ENCODE measurements at places on chromosomes 2 and 18.

- DNase-seq = peak; percentile 18
Observed at GRCh38 chr18:77127769-77128671, 4.6 kb downstream of the MBP start.

GRCh38 chr2:47014564-47015051 lies 99.0 kb upstream of the MCFD2 start:
- no peak for DNase-seq

DNA sequence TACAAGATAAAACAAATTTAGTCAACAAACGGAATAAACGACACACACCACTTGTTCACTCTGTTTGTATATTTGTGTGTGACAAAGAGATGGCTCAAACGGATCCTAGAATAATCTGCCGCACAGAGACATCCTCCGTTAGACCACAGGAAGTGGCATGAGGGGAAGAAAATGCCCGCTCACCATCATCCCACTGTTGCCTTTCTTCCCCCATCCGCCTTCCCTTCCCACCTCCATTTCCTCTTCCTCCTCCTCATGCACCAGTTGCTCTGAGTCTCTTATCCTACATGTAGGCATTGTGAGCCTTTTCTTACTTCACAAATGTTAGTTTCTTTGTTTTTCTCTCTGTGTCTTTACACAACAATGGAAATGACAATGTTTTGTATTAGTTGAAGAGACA lies 228.5 kb upstream of the SMIM21 start:
- no peak for DNase-seq

DNA sequence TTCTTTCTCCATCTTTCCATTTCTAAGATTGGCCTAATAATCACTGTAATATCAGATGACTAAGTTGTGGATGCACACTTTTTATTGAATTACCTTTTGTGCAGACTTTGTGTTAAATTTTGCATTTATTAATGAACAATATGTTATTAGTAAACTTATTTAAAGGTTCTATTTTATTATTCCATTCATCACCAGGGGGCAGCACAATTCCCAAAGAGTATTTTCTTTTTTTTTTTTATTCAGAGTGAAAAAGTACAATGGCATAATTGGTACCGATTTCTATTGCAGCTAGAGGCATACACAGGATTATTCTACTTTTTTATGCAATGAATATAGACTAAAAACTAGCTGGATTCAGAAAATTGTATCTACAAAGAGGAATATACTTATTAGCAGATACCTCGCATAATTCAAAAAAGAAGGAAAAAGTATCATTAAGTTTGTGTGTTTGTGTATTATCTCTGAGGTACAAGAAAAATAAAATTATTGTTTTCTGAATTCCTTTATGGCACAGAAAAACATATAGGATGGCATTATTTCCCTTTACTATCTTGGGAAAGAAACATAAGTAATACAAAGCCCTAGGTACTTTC lies 390.6 kb downstream of the ERBB4 start:
- DNase-seq = no peak

- DNase-seq = no peak
Observed at GRCh38 chr2:110838657-110839384, 106.4 kb downstream of the ACOXL start.

- no peak for DNase-seq
Observed at GRCh38 chr18:49588171-49588570, 26.3 kb downstream of the LIPG start.

GRCh38 chr2:161814008-161814660 lies 189.9 kb downstream of the SLC4A10 start:
- no peak for DNase-seq

DNA sequence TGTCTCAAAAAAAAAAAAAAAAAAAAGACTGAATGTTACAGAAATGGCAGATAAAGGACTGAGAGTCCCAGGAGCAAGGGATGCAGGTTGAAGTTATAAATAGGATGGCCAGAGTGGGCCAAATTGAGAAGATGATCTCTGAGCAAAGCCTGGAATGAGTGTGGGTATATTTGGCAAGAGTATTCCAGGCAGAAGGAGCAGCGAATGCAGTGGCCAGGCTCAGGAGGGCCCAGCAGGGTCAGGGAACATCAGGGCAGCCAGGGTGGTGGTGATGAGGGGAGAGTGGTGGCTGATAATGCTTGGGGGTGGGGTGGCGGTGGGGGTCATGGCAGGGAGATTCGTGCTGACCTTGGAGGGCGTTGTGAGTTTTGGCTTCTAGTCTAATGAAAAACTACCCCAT lies 141.3 kb upstream of the AGAP1 start:
- DNase-seq = no peak

DNA sequence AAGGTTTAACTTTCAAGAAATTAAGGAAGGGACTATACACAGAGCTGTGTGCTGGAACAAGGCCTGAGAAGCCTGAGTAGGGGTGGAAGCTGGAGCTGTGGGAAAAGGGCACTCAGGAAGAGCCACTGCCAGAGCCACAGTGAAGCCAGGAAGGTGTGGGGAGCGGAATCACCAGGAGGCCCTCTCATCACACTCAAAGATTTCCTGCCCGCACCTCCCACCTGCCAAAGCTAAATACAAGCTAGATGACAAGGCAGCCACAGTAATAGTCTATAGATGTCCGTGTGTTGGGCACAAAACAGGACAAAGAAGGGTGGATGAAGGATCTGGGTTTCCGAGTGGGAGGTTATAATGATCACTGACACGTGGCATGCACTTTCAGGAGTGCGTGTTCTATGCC lies 126.0 kb downstream of the ZNF532 start:
- no peak for DNase-seq

- no peak for DNase-seq
Observed at GRCh38 chr2:66082581-66082980, 352.3 kb upstream of the MEIS1 start.

DNA sequence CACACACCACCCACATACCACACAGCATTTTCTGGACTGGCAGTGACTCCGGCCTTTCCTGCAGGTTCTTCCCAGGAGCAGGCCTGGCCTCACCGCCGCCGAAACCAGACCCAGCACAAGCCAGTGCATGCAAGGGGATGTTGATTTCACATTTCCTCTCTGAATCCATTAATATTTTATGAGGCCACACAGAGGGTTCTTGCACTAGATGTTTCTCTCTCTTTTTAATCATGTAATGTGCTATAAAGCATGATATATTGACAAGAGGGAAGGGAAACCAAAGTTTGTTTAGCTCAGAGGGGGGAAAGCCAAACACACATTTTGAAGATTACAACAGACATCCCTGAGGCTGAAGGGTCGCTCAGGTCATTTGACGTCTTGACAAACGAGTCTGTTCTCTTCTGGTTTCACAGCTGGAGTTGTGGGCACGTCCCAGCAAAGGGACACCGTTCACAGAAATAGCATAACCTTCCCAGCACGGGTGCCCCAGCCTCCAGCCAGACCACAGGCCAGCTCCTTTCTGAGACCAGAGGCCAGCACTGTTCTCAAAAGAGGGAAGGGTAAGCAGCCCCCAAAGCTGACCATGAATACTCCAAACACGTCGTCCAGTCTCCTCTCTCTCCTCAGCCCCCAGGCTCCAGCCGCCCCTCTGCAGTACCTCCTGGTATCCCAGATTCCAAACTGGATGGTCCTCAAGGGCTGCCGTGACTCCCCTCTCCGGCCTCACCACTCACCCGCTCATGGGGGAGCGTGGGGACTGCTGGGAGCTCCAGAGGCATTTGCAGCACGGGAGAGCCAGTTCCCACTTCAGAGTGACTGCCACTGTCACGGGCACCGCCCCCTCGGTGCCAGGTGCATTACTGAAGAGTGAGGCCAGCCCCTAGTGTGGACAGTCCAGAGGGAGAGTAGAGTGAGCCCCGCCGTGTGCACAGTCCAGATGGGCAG lies 340.3 kb upstream of the SALL3 start:
- no peak for DNase-seq

DNA sequence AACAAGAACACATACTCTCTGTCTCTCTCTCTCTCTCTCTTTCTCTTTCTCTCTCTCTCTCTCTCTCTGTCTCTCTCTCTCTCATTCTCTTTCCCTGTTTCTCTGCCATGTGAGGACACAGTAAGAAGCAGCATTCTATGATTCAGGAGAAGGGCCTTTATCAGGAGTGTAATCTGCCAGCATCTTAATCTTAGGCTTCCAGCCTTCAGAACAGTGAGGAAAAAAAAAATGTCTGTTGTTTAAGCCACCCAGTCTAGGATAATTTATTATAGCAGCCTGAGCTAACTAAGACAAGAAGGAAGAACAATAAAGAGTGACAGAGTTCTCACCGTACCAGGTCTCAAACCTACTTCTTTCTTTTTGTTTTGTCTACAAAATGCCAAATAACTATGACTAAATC lies 399.4 kb downstream of the SOCS6 start:
- no peak for DNase-seq

- no peak for DNase-seq
Observed at GRCh38 chr18:80171054-80171872, 62.2 kb downstream of the ADNP2 start.

- DNase-seq = no peak
Observed at GRCh38 chr2:174516501-174517378, 29.9 kb upstream of the GPR155 start.

DNA sequence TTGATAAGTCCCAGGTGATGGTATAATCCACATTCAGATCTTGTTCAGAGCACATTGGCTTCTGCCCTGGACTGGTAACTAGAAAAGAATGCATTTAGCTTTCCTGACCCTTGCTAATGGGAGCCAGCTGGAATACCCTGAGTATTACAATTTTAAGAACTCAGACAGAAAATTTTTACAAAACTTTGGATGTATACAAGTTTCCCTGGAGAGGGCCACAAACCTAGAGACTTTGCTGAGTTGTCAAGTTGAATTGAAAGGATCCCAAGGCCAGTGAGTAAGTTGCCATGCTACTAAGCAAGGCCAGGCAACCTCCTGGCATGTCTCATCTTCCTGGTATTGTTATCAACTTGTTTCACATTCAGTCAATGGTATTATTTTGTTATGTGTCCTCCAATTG lies 20.0 kb upstream of the NABP1 start:
- DNase-seq = no peak

GRCh38 chr2:990970-991369 lies 40.3 kb downstream of the SNTG2 start:
- no peak for DNase-seq

GRCh38 chr2:200618590-200619021 lies 32.8 kb downstream of the AOX1 start:
- DNase-seq = no peak

- no peak for DNase-seq
Observed at GRCh38 chr18:35409911-35410310, 32.8 kb upstream of the ZNF396 start.

- no peak for DNase-seq
Observed at GRCh38 chr18:6811816-6812215, 82.3 kb downstream of the ARHGAP28 start.

- DNase-seq = peak; percentile 38
Observed at GRCh38 chr2:182077448-182078142, 91.9 kb downstream of the PPP1R1C start.

DNA sequence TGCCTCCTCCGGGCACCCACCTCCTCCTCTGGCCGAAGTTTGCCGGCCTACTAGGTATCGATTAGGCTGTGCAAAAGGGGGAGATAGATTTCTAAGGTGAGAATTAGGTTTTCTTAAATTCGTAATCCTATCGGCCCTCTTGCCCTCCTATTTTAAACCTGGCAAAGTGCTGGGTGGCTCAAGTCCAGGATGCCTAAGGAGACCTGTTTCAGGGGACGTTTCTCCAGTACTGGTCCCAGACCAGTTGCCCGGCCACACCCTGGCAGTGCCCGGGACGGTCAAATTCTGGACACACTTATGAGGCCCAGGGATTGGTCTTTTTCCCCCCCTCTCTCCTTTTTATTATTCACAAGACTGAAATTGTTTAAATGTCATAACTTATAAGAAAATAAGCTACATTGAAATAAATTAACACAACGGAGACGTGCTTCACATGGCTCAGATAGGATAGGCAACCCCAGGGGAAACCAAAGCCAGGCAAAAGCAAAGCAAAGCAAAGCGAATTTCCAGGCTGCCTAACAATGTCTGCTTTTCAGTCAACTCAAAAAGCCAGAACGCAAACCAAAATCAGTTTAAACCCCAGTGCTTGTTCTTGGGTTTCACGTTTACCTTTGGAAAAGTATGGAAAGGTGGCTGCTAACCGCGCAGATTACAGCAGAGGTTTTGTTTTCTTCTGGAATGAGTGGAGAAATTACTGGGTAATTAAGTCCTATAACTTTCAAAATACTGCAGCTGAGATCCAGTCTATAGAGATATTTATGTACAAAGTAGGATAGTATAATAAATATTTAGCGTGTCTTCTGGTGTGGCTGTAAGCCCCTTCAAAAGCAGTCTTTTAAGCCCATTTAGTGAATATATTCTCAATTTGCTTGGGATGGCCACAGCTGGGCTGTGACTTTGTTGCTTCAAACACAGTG lies 3.0 kb downstream of the GBX2 start:
- DNase-seq = no peak

- no peak for DNase-seq
Observed at GRCh38 chr18:13483316-13484270, 242.8 kb downstream of the FAM210A start.

- DNase-seq = no peak
Observed at GRCh38 chr2:237637429-237638135, 10.2 kb downstream of the LRRFIP1 start.

DNA sequence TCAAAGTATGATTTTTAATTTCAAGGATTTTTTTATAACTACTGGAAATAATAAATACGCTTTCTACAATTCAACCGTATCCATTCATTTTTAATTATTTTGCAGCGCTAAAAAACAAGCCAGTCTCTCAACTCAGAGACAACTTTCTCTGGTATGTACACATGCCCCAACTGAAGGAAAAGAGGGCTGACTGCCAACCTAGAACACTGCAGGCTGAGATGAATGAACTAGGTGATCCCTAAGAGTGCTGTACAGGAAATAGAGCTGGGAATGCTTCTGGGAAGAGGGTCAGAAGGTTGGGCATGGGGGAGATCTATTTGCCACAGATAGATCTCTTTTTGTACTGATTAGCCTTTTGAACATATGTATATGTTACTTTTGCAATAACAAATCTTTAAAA lies 460.1 kb downstream of the NR4A2 start:
- DNase-seq = no peak

GRCh38 chr18:49769047-49769728 lies 44.1 kb downstream of the ACAA2 start:
- no peak for DNase-seq

- no peak for DNase-seq
Observed at GRCh38 chr2:44766777-44767176, 174.7 kb upstream of the SIX3 start.

GRCh38 chr2:239312081-239312511 lies 88.7 kb downstream of the HDAC4 start:
- DNase-seq = no peak

- no peak for DNase-seq
Observed at GRCh38 chr18:74082742-74083556, 64.7 kb downstream of the FBXO15 start.
